ENCODE measurements at places on chromosomes 12 and 14.
A peak's percentile ranks its signal among the peaks of the same experiment; 100 is the strongest.

GRCh38 chr14:90398315-90398839, 1.5 kb downstream of the CALM1 start:
- no peak for DNase-seq

GRCh38 chr12:15350643-15351042, 28.3 kb downstream of the PTPRO start:
- no peak for DNase-seq

GRCh38 chr12:93091886-93092648, 163.0 kb upstream of the EEA1 start:
- DNase-seq = no peak

- DNase-seq = no peak
These were observed 9.4 kb upstream of the RPS6KL1 start for GRCh38 chr14:74932401-74932901.

GRCh38 chr14:64541261-64541971, 875 bp downstream of the HSPA2 start:
- peak; percentile 55 for DNase-seq

DNA sequence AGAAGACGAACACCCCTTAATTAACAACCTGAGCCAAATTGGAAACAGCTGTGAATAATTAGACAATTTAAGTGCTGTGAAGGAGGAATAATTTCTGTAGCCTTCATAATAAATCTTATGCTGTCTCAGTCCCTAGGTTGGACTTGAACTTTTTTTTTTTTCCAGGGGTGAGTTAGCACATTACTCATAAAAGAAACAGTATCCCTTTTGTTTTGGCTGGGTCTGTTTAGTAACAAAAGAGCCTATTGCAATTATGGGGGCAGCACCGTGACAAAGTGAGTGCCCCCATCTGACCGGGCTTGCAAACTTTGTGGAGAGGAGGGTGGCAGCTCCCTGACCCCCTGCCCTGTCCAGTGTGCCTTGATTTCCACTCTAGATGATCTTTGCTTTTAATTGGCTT, 167.4 kb downstream of the DICER1 start:
- DNase-seq = no peak
